ENCODE measurements at places on chromosomes 3 and 15.

DNA sequence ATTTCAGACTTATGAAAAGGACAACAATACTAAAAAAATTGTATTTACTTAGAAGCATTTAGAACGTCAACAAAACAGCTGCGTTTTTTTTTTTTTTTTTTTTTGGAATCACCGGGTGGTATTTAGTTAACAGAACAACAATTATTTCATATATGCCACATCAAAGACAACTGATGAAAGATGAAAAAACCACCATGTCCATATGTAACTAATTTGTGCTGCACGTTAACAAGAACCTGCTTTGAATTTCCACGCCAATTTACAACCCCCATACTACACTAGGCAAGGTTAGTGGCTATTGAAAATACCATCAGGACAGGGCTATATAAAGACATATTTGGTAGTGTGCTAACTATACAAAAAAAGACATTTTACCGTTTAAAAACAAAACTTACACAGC is 189.3 kb upstream of the ROBO1 start:
- DNase-seq, result no peak

- no peak for DNase-seq
Observed at GRCh38 chr3:166575161-166575560, 737.9 kb upstream of the BCHE start.

DNA sequence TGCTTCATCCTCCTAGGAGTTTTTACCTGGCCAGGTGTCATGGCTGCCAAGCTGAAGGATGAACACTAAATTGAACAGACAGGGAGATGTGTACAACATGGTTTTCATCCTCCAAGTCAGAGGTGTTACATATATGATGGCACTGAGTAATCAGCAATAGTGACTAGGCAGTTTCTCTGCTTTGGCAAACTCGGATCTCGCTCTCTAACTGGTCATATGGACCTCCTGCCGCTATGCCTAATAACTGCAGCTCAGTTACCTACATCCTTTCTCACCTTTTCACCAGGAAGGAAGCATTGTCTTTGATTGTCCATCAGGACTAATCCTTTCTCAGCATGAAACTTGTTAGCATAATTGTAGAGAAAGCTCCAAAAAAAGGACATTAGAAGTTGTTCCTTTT is 175.9 kb upstream of the PLSCR5 start:
- no peak for DNase-seq

GRCh38 chr3:66487465-66487864 is 13.4 kb downstream of the LRIG1 start:
- DNase-seq, result no peak
